ENCODE measurements at places on chromosomes 16 and 17.
A peak's percentile ranks its signal among the peaks of the same experiment; 100 is the strongest.

DNA sequence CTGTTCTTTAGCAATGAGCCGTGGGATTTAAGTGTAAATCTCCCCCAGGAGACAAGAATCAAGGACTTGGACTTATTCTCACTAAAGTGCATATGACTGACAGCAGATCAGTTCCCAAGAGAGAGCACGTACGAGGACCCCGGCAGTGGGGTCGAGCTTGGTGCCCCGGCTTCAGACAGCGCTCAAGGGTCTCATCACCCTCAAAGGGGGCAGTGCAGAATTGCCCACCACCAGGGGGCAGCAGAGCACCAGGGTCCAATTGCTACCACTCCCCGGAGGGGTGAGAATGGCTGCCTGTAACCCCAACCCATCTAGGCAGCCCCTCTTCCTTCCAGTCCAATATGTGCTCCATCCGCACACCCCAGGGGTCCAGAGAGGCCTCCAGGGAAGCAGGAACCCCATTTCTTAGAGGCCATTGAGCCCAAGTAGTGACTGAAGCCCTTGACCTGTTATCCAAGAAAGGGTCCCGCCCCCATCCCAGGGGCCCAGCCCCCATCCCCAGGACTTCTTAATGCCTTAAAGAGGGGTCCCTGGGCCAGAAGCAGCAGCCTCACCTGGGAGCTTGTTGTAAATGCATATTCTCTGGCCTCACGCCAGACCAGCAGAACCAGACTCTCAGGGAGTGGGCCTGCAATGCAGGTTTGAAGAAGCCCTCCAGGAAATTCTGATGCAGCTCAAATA is 86.1 kb downstream of the ZDHHC7 start:
- DNase-seq, result peak; percentile 40

- no peak for DNase-seq
Observed at GRCh38 chr17:79812353-79813258, 15.7 kb upstream of the CBX8 start.

- no peak for DNase-seq
Observed at GRCh38 chr17:2926019-2926650, 129.9 kb downstream of the RAP1GAP2 start.

DNA sequence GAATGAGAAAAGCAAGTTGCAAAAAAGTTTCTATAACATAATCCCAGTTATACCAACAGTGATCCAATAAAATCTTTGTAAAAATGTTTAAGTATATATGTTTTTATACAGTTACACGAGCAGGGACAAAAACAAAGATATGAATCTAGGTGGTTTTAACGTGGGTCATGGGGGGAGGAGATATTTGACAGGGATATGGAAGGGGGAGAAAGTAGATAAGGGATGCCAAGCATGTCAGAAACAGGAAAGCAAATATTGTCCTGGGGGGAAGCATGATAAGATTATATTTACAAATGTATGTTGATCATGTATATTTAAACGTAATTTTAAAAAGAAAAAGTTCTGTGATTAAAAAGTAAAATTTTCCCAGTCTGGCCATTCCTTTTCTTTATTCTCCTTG is 43.1 kb downstream of the TNRC6C start:
- no peak for DNase-seq

DNA sequence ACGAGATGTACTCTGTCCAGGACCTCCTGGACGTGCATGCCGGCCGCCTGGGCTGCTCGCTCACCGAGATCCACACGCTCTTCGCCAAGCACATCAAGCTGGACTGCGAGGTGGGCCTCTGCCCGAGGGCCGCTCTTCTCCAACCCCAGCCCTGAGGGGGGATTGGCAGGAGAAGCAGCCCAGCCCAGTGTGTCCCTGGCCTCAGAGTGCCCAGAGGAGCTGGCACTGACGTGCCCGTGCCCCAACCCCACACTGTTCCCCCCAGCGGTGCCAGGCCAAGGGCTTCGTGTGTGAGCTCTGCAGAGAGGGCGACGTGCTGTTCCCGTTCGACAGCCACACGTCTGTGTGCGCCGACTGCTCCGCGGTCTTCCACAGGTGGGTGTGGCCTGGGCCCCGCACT is 15.6 kb downstream of the DEF8 start:
- DNase-seq, result no peak

DNA sequence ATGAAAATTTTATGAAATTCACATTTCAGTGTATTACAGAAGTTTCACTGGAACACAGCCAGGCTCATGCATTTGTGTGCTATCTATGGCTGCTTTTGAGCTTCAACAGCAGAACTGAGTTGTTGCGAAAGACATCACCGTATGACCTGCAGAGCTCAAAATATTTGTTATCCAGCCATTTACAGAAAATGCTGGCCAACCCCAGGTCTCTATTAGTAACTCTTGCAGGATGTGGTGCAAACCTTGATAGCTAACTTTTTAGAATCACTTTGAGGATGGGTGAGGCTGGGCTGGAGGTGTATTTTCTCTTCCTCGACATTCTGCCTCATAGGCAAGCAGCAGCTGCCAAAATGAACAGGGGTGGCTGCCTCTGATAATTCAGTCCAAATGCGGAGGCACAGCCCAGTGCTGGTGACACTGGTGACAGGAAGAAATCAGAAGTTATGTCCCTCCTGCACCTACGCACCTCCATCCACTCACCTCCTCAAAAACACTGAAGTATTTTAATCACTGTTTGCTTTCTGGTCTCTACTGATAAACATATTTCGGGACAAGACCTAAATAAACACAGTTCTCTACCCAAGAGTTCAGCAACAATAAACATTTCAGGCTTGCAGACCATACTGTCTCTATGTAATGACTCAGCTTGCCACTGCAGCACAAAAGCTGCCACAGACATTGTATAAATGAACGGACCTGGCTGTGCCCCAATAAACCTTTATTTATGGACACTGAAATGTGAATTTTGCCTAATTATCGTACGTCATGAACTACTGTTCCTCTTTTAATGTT is 28.5 kb downstream of the ARHGAP17 start:
- no peak for DNase-seq

DNA sequence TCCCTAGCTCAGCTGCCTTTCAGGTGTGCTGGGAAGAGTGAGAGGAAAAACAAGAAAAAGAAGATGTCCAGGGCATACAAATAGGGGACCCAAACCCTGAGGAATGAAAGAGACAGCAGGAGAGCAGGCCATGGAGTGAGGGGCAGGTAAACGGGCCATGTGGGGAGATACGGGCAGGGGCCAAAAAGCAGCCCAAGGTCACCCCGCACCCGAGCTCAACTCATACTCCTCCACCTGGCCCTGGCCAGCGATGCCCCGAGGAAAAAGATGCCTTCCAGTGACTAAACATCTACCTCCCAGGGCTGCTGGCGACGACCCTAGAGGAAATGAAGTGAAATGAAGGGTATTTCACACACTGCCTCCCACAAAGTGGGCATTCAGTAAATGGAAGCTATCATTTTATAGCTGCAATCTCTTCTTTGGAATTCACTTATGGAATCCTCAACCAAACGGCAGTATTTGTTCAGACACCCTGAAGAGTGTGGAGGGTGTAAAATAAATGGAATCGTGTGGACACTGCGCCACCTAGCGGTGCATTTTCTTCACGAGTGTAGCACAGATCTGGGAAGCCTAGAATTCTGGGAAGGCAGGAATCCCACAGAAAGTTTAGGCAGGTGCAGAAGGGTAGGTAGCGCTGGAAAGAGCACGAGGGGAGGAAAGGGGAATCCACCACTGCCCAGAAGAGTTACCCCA is 14.9 kb downstream of the ELAC2 start:
- no peak for DNase-seq

DNA sequence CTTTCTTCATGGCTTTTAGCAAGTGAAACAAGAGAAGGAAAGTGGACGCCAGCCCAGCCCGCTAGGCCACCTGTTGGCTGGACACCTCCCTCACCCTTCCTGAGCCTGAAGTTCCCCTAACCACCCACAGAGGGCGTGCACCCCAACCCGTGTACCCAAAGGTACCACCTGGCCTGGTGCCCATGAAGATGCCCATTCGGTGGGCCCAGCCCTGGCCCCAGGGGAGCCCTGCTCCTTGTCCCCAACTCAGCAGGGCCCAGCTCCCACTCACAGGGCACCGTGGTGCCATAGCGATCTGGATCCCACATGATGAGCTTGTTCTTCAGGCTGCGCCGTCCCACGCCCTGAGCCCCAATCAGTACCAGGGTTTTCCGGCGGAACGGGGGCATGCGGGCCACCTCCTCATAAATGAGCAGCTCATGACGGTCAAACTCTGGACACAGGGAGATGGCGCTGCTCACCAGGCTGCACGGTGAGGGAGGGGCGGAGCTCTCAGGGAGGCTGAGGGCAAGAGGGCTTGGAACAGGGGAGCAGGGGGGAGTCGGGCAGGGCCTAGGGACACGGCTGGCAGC is 26.8 kb downstream of the MPP2 start:
- no peak for DNase-seq

- no peak for DNase-seq
Observed at GRCh38 chr17:31825961-31826691, 32.9 kb downstream of the COPRS start.

DNA sequence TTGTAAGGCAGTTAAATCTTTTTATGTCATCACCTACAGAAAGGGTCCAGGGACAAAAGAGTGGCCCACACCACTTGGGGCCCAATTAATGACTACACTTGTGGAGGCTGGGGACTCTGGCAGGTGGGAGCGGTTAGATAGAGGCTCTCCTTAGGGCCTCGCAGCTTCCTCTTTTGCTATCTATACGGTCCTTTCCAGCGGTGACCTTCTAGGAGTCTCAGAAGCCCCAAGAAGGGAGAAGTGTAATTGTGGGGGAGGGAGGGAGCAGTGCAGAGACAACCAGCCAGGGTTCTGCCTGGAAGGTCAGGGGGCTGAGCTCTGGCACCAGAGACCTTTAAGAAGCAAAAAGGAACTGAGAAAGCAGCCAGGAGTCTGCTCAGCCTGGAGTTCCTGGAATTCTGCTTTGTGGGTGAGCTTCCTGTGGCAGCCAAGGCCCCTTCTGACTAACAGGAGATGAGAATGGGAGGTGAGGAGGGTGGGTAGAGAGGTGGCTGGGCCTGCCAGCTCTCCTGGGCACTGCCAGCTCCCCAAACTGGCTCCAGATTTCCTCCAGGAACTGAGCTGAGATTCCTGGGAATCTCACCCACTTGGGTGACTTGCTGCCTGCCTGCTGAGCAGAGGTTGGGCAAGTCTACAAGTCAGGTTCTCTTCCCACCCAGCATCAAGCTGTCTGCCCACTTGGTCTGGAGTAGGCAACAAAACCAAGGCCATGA is 16.3 kb upstream of the MAP3K14 start:
- no peak for DNase-seq

DNA sequence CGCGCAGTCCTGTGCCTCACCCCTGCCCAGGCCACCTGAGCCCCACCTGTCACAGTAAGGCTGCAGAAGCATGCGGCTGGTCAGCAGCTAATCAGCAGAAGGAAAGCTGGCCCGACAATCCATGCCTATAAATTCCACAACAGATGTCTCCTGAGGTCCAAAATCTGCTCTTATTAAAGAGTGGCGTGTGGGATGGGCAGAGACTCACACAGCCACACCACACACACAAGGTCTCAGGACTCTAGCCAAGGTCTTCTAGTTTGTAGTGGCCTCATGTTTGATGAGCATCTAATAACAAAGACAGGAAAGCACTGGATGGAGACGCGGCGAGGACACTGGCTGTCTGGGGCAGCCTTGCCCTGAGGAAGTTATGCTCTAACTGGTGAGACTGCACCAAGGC is 55.9 kb downstream of the ANKRD11 start:
- no peak for DNase-seq

DNA sequence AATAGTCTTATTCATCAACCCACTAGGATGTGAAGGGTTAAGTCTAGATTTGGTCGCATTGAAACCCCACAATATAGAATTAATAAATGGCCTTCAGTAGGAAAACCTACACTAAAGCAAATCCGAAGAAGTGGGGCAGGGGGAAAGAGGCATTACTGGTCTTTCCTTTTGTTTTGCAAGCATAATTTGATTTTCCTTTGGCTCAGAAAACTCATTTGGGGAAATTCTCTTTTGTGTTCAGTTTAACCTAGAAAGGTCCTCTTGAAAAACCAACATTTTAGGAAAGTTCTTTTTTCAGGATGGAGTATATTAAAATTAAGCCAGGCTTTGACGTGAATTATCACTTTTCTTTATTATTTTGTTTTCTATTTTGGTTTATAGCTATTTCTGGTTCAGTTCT is 31.7 kb downstream of the ERCC4 start:
- DNase-seq, result no peak

DNA sequence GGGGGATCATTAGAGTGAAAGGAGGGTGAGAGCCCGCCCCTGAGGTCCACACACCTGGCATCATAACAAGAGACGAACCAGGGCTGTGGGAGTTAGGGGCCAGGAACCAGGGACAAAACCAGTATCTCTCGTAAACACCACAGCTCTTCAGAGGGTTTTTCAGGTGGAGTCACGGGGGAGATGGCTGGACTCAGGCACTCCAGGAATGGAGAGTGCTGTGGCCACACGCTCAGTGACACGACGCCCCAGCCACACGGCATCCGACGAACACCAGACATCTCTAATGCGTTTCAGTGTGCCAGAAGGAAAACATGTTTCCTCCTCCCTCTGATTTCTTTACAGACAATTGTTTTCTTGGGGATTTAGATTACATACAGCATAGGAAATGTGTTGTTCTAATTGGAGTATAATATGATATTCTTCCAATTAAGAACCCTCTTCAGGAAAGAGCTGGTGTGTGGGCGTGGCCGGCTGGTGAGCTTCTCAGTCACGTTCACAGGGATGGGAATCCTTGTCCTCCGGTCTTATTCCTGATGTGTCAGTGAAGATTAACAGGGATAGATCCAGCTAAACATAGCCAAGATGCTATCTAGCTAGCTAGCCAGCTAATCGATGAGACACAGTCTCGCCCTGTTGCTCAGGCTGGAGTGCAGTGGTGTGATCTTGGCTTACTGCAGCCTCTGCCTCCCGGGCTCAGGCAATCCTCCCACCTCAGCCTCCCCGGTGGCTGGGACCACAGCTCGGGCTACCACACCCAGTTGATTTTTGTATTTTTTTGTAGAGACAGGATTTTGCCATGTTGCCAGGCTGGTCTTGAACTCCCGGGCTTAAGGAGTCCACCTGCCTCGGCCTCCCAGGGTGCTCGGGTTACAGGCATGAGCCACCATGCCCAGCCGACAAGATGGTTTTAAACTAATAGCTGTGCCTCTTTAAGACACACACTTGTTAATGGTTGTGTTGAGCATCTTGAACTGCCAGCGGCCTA is 98.6 kb downstream of the BANP start:
- DNase-seq, result no peak

GRCh38 chr17:61551255-61551742 is 39.7 kb downstream of the NACA2 start:
- no peak for DNase-seq

- DNase-seq, result no peak
Observed at GRCh38 chr17:78376161-78376560, 2.3 kb upstream of the PGS1 start.
